ENCODE measurements at places on chromosomes 5 and 9.
A peak's percentile ranks its signal among the peaks of the same experiment; 100 is the strongest.

- DNase-seq: no peak
Observed at GRCh38 chr5:132905938-132906337, 32.5 kb downstream of the LEAP2 start.

DNA sequence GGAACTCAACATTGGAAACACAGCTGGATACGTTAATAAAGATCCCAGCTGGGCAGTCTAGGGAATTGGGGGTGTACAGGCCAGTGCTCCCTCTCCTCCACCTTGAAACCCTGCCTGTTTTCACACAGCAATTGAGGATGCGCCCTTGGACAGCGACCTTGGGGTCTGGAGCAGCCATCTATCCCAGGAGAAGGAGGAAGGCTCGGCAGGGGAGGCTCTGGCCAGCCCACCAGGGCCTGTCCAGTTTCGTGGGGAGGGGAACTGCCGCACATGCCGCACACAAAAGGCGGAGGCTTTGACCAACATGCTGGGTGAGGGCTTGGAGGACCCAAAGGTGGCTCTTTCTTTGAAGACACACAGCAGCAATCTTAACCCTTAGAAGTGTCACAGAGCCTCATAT, 1.4 kb downstream of the COL23A1 start:
- no peak for DNase-seq

- peak; percentile 95 for DNase-seq
Observed at GRCh38 chr5:1208743-1209488, 7.5 kb downstream of the SLC6A19 start.

DNA sequence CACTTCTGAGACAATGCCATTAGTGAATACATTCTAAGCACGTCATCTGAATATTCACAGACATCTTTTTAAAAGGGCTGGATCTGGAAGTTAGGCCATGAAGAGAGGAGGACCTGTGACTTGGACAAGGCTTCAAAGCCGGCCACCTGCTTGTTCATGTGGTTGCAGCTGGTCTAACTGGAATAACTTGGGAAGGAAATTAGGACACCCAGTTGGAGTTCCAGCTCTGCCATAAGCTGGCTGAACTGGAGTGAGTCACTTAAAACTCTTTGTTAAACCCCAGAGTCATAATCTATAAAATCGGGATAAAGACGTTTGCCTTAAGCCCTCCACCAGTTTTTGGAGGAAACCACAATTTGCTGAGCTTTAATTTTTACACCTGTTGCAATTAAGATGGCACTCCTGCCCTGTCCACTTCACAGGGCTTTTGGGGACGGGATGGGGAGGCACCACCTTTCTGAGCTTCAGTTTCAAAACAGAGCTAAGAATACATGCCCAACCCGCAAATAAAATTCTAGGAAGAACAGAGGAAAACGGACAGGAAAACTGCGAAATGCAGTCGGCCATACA, 536 bp upstream of the STX17 start:
- DNase-seq: no peak
